ENCODE measurements at places on chromosomes 12 and 14. TPM values are rescaled to one million over a fixed set of nuclear protein-coding genes. Genes with fewer than 3 reads are reported as not detected.

DNA sequence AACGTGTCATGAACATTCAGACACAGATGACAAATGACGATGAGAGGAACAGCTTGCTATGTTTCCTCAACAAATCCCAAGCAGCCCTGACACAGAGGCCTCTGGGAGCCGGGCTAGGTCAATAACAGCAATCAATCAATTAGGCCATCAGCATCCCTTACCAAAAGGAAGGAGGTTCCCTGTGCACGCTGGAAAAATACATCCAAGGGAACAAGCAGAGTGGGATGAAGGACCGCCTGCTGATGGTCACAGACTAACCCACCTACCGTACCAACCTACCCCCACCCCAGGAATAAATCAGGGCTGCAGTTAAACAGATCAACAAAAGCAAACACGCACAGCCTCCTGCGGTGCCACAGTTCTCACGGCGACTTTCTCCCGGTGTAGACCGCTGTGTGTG, 265.1 kb upstream of the SFSWAP start:
- DNase-seq: no peak

- DNase-seq: no peak
Measured at GRCh38 chr14:98234208-98234607, 1037.8 kb downstream of the BCL11B start.

DNA sequence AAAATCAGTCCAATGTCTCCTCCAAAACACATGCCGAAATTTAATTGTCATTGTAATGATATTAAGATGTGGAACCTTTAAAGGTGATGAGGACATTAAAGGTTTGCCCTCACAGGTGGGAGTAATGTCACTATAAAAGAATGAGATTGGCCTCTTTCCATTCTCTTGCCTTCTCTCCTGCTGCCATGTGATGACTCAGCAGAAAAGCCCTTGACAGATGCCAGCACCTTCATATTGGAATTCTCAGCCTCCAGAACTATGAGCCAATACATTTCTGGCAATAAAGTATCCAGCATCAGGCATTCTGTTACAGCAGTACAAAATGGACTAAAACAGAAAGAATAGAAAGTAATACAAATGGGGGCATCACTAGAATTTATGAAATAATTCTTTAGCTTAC, 609.7 kb downstream of the SLC16A7 start:
- DNase-seq: no peak

DNA sequence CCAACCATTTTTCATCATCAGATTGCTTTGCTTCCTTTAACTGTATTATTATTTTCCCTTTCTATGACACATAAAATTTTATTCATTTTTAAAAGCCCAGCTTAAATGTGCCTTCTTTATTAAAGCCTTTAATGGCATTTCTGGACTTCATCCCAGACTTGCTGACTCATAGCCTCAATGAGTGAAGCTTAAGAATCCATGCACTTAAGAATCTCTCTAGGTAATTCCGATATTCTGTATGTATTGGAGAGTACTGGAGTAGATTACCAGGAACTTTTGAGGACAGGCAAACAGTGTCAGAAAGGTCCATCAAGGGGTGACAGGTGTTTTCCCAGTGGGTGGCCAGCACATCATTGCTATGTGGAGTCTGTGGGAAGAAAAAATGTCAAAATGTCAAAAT, 107.9 kb downstream of the PTPRQ start:
- DNase-seq: no peak

The DGKA gene
- total RNA-seq: 7.6 TPM

DNA sequence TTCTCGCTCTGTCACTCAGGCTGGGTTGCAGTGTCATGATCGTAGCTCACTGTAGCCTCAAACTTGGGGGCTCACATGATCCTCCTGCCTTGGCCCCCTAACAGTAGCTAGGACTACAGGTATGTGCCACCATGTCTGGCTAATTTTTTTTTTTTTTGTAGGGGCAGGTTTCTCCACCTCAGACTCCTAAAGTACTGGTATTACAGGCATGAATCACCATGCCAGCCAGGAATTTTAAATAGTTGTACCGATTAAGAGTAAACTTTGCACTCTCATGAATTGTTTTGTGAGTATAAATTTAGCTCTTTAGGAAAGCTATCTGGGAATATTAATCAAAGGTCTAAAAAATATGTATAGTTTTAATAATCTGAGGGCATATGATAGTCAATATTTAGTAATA, 25.5 kb downstream of the YEATS4 start:
- no peak for DNase-seq

- no peak for DNase-seq
Measured at GRCh38 chr12:45406988-45407850, 191.3 kb downstream of the ANO6 start.

DNA sequence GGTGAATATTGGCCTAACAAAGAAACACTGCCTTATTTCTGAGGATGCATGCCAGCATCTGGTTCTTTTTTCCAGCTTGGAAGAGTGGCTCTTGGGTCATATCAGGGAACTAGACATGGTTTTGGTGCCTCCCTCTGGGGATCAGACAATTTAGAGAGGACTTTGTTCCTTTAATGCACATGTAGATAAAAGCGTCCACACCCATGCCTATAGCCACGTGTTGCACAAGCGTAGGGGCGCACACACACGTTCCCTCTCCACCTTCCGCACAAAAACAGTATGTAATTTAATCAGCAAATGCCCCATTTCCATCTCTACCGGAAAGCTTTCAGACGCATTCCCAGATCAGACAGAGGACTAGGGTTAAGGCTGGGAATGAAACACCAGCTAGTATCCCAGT, 61.7 kb upstream of the RIC8B start:
- DNase-seq: no peak

GRCh38 chr12:86727160-86727559, 471.0 kb upstream of the MGAT4C start:
- DNase-seq: no peak

DNA sequence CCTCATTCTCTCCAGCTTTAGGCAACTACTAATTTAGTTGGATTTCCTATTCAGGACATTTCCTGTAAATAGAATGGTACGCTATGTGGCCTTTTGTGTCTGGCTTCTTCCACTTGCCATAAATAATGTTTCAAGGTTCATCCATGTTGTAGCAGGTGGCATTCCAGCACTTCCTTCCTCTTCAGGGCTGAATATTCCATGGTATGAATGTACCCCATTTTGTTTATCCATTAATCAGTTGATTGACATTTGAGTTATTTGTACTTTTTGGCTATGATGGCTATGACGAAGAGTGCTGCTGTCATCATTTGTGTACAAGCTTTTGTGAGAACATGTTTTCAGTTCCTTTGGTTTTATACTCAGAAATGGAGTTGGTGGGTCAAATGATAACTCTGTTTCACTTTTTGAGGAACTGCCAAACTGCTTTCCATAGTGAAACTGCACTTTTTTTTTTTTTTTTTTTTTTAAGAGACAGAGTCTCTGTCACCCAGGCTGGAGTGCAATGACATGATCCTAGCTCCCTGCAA, 6.5 kb upstream of the CDK2AP1 start:
- no peak for DNase-seq

The CMTM5 gene
- not detected for total RNA-seq

The DEGS2 gene
- total RNA-seq: 4.9 TPM

DNA sequence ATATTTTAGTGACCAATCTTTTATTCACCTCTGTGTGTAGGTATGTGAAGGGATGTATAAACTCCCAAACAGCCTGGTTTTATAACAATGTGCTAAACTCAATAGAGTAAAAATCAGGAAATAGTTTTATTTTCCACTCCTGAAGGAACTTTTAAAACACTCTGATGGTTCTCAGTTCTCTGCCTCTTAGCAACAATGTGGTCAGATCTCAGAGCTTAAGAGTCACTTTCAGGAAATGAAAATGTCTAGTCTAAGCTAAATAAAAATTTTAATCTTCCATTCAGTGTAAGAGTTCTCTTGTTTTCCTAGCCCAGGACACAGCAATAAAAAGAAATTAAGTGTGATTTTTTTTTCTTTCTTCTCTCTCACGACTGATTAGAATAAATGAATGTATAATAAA, 718.0 kb downstream of the C12orf50 start:
- no peak for DNase-seq

DNA sequence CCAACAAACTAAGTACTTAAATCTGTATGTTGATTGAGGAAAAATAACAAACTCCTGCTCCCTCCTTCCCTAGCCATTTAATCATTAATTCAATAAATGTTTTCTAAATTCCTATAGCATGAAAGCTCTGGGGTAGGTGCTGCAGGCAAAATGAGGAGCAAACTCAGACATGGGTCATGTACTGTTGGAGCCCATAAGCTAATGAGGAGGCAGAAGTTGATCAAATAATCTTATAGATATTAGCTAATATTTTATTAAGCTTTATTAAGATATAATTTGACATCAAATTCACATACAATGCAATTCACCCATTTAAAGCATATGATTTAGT, 70.6 kb downstream of the SYNE2 start:
- no peak for DNase-seq

- DNase-seq: no peak
Measured at GRCh38 chr12:107547389-107547788, 138.2 kb upstream of the PWP1 start.

The ARMH4 gene
- 1.8 TPM for total RNA-seq

DNA sequence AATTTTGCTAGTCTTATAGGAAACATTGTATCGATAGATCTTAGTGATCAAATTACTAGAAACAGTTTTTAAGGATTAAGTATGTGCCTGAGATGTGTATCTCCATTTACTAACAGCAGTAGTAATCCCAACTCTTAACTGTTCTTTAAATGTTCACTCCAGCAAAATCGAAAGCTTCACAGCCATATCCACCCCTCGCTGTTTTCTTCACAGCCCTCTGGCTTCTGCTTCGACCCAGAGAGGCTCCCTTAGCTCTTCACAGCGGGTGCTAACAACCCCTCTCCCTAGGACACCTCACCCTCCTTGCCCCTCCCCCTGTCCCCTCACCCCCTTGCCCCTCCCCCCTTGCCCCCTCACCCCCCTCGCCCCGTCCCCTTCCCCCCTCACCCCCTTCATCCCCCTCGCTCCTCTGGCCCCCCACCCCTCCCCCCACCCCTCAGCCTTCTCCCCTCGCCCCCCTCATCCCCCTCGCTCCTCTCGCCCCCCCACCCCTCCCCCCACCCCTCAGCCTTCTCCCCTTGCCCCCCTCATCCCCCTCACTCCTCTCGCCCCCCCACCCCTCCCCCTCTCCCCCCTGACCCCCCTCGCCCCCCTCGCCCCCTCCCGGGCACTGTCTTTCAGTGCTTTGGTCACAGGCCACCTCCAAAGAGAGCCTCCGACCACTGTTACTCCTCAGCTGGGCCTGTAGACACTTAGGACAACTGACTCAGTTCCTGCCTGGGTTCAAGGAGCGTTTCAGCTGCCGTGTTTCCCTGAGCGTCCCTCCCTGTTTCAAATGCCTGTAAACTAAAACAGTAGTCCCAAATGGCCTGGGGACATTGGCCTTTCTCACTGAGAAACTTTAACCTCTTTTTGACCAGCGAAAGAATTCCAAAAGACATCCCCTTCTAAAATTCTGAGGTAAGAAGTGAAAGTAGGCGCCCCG, 46.0 kb upstream of the DYNC1H1 start:
- no peak for DNase-seq

Data from Panc1 (cell line).